ENCODE measurements at places on chromosomes 5 and 9. TPM values are rescaled to one million over a fixed set of nuclear protein-coding genes. Genes with fewer than 3 reads are reported as not detected.

The TAF1L gene
- total RNA-seq, result not detected

DNA sequence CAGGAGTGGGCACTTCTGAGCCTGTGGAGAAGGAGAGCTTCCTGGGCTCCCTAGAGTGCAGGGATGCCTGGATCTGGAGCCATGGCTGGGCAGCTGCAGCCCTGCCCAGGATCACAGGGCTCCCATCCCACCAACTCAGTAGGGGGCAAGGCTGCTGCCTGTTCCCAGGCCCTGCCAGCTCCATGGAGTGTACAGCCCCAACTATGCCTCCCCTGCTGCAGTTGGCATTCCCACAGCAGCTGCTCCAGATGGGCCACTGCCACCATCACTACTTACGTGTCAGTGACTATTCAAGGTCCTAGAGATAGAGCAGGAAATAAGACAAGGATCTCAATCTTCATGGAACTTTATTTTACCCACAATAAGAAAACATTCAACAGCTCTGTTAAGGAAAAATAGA, 107.1 kb upstream of the TNPO1 start:
- no peak for DNase-seq

The BAAT gene
- total RNA-seq, result 1.0 TPM

DNA sequence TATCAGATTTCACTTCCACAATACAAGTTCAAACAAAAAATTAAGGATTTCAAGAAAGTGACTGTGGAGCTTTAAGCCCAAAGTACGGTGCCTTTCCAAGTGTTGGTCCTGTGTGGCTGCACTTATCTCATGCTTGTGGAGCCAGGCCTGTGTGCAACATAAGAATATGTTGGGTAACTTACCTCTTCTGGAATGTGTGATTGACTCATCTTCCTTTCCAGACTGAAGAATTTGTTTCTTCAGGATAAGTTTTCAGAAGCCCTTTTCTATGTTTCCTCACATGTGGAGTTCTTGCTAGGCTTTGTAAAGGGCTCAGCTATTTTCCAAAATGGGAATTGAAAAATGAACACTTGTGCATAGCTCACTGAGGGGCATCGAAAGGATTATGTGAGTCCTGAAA, 485.1 kb upstream of the PAPPA start:
- DNase-seq, result no peak

DNA sequence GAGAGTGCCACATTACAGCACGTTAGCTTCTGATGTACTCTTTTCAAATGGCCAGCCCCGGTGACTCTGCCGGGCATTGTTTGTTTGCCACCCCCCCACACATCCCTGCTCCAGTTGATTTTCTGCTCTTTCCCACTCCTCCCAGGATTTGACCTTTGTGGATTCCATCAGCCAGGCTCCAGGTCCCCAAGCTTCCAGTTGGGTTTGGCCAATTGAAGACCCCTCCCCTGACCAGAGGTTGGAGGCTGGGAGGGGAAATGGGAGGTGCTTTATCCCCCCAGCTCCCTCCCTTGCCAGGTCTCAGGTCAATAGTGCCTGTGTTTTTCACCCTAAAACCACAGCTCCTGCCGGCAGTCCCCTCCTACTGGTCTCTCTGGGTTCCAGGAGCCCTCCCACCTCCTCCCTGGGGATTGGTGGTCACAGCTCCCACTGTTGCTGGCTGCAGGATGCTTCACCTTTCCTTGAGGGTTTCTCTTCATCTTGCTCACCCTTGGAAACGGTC, 34.9 kb downstream of the IRF1 start:
- no peak for DNase-seq

GRCh38 chr5:116271446-116272025, 186.7 kb downstream of the COMMD10 start:
- no peak for DNase-seq
